ENCODE measurements at places on chromosomes 6 and 20.

DNA sequence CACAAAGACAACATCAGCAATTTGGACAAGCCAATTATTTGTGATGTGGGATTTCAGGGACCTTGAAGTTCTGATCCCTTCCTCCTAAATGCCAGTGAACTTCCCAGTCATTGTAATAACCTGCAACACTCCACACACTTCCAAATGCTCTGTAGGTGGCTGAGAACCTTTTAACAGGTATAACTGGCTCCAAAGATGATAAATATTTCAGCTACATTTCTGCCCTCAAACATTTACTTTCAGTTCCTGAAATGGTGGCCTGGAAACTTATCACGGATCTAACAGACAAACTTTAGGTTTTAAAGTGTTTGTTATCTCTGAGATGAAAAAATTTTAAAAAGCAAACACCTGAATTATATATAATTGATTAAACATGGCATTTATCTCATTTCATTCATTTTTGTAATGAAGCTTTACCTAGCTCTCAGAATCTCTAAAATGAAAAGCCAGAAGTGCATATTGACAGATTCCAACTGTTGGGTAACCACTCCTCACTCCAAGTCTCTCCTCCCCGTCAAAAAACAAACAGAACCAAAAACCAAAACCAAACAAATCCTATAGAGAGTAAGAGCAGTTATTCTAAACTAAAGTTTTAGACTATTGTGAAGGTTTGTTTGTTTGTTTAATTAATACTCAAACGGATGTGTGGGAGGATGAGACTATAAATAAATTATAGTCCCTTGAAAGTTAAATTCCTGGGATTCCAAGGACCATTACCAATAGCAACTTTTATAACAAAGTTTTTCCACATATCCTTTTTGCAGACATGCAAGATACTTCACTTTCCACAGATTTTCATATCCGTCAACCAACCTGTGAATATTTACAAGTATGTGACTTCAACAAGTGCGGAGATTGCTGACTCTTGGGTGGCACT is 12.4 kb upstream of the KIAA0408 start:
- no peak for DNase-seq

- no peak for DNase-seq
These were observed 871.1 kb upstream of the GJE1 start for GRCh38 chr6:141261672-141262060.

- no peak for DNase-seq
These were observed 151.4 kb downstream of the INSM1 start for GRCh38 chr20:20519269-20519668.

DNA sequence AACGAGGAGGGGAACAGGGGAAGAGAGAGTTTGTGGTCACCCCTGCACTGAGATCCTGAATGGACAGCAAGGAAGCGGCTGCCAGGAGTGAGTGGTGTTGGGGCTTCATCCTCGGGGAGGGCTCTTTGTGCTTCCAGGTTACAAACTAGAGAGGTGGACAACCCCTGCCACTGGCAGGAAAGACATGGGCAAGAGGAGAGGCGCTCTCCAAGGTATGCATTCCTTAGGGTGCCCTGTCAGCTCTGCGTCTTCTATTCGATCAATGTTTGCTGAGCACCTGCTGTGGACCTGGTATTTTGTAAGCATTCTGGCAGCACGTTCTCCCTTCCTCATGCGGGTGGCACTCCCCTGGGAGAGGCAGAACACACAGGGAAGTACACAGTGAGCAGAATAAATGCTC is 93.6 kb downstream of the CDH4 start:
- DNase-seq = no peak

DNA sequence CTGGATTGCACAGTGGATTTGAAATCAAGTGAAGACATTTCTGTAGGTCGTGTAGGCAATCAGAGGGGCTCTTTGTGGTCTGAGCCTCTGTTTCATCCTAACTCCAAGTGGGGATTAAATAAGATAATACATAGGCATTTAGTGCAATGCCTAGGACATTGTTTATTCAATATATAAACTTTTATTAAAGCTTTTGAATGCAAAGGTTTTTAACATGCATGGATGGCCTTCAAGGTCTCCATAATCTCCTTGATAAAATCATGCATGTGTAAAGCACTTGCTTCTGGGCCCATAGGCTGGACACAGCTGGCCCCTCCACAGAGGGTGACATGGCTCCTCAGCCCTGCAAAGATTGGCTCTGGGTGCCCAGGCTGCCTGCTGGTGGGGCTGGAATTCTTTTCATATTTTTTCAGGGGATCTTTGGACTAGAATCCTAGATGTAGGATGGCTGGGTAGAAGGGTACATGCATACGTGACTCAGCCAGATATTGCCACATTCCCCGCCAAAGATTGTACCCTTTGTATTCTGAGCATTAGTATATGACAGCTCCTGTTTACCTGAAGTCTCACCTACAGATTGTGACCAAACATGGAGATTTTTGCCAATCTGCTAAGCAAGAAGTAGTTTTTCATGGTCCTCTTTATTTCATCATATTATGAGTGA is 19.0 kb upstream of the AVP start:
- no peak for DNase-seq

- DNase-seq = no peak
These were observed 4.3 kb upstream of the CEBPB start for GRCh38 chr20:50186151-50186885.

- DNase-seq = peak; percentile 63
These were observed 2.8 kb upstream of the FANCE start for GRCh38 chr6:35449287-35449881.

- no peak for DNase-seq
These were observed 254.8 kb downstream of the FOXC1 start for GRCh38 chr6:1864496-1864895.

- no peak for DNase-seq
These were observed 800.1 kb upstream of the CITED2 start for GRCh38 chr6:140174524-140174923.

DNA sequence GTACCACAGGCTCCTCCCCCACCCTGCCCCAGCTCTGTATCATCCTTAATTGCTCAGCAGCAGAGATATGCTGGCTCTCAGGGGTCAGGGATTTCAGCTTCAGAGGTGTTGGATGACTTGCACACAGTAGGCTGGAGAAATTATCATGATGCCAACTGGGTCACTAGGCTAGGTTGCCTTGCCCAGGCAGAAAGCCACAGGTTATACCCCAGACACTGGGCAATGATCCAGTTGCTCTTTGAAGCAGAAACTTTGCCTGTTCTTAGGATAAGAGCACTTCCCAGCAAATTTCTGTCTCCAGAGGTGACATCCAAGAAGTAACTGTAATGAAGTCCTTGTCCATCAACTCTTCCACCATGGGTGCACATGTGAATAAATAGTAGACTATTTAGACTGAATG is 38.3 kb upstream of the SCML4 start:
- no peak for DNase-seq

All from GM12892 (cell line).